ENCODE measurements at places on chromosomes 3 and 15.
A peak's percentile ranks its signal among the peaks of the same experiment; 100 is the strongest.

GRCh38 chr3:151743855-151744254 lies 10.1 kb downstream of the AADACL2 start:
- DNase-seq = no peak

GRCh38 chr15:65311760-65312159 lies 7.3 kb downstream of the RNU5B-1 start:
- no peak for DNase-seq

- no peak for DNase-seq
Measured at GRCh38 chr15:93866476-93866875, 364.9 kb upstream of the MCTP2 start.

DNA sequence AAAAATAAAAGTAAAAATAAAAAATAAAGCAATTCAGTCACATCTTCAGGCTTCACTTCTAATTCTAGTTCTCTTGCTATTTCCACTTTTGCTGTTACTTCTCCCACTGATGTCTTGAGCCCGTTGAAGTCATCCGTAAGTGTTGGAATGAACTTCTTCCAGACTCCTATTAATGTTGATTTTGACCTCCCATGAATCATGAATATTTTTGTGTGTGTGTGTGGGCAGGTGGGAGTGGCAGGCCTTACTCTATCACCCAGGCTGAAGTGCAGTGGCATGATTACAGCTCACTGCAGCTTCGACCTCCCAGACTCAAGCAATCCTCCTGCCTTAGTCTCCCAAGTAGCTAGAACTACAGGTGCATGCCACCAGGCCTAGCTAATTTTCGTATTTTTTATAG lies 10.7 kb downstream of the USP4 start:
- DNase-seq = no peak

DNA sequence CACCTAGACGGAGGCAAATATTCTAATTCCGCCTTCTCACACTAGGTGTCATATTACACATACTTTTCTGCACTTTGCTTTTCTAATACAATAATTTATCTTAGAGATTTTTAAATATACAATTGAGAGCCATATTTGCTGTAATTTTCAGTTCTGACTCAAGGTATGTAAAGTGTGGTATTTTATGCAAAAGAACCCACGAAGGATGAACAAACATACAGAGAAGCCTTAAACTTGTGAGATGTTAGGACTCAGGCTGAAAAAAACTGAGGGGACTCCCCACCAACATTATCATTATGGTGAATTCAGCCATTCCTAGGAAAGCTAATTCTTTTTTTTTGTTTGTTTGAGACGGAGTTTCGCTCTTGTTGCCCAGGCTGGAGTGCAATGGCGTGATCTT lies 9.6 kb downstream of the ZBTB11 start:
- DNase-seq = no peak

DNA sequence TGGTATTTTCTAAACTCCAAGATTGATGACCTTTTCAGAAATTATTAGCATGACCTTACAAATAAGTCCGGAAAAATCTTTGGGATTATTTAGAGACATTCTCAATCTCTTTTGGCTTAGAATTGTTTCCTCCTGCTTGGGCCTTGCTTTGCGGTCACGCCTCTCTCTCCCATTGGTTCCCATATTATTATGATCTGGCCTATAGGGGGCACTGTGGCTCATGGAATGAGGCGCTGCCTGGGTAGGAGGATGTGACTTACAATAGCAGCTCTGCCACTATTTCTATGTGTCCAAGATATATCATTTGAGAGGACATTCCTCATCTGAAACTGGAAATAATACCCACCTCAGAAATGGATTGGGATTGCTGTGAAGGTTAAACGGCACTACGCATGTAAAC lies 464.9 kb downstream of the MFSD1 start:
- DNase-seq = peak; percentile 6

DNA sequence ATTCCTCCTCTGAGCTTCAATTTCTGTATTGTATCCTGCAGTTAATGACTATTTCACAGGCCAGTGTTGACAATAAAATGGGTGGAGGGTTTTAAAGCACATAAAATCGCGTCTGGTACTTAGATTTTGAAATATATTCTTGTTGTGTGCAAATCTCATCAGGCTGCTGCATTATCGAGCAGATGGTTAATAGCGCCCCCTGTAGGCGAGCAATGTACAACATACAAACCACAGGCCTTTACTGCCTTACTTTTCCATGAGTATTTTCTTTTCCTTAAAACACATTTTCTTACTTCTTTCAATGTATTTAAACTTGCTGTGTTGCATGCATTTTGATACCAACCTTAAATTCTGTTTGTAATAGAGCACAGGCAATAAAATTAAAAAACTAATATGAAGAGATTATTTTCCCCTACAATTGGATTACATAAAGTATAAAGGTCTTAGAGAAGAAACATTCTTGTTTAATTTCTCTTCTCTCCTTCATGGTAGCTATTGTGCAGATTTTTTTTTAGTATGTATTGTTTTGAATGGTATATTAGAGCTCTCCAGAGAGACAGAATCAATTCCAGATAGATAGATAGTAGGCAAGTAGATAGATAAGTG lies 608.4 kb downstream of the CADM2 start:
- DNase-seq = peak; percentile 36

- no peak for DNase-seq
Measured at GRCh38 chr3:59774000-59774399, 724.2 kb upstream of the CFAP20DC start.

DNA sequence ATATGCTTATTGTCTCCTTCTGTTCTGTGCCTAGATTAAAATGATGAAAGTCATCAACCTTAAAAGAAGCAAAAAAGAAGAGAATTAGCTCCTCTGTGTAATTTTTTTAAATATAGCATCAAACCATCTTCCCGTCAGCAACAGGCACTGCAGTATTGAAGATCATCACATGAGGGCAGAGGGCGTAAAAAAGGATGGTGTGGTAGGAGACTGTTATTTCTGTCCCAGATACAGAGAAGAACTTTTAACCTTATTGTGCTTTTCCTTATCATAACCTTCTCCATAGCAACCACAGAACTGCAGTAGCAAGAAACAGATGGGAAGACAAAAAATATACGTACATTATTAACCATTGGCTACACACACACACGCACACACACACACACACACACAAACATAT lies 88.8 kb downstream of the IGSF11 start:
- no peak for DNase-seq

DNA sequence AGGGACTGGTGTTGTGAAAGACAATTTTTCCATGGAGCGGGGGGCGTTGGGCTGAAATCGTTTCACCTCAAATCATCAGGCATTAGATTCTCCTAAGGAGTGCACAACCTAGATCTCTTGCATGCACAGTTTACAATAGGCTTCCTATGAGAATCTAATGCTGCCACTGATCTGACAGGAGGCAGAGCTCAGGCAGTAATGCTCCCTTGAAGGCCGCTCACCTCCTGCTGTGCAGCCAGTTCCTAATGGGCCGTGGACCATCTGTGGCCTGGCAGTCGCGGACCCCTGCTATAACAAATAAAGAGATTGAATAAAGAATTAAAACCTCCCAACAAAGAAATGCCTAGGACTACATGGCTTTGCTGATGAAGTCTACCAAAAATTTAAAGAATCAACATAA lies 25.3 kb upstream of the ANKRD28 start:
- DNase-seq = no peak

DNA sequence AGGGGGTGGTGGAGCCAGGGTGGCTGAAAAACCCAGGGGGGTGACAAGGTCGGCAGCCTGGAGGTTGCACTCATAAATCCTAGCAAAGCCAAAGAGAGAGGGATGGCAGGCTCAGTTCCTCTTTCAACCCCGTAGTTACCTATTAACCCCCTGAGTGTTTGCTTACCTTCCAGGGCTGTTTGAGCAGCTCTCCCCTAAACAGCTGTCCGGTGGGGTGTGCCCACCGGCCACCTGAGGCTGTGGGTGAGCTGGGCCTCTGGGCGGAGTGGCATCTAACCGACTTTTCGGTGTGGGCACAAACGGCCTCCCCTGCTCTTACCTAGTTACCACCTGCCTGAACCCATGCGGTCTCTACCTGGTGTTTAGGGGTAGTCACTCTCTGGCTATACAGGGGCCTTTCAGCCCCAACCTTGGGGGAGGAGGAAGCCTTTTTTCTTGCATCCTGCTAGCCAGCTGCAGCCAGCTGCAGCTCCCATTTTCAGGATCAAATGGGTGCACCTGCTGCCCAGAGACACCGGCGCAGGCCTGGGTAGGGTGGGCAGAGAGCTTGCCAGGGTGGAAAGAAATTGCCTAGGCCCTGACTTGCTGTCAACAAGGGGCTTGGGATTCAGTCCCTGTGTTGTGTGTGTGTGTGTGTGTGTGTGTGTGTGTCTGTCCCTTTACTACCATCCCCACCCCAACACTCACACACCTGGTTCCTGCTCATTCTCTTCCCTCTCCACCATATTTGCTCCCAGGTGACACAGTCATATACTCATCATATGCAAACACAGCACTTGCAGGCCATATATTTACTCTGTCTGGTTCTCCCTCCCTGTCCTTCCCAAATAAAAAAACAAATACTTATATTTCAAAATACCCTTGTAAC lies 3.7 kb downstream of the DLL4 start:
- no peak for DNase-seq

DNA sequence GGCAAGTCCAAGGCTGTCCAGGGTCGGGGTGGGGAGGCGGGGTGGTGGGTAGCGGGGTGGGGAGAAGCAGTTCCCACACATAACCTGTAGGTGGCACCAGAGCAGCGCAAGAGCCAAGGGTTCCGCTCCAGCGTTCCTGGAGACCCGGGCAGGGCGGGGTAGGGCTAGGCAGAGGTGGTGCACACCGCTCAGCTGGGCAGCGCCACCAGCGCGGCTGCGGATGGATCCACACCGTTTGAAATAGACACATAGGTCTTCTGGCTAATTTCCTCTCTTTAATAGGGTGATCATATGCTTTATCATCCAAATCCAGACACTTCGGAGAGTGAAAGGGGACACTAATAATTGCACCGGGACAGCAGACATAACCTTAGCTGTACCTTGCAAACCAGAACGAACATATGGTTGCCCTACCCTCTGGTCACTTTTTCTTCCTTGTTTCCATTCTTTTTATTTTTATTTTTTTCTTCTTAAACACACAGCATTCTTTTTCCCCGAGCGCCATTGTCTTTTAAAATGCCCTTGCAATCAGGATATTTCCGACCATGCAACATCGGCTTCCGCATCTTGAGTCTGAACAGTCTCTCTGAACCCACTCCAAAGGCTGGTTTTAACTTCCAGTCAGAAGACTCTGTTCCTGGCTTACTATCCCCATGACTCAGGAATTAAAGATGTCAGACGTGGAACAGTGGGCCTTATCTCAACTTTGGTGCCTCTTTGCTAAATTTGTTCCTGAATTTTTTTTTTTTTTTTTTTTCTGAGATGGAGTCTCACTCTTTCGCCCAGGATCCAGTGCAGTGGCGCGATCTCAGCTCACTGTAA lies 12.5 kb upstream of the ZSCAN2 start:
- DNase-seq = peak; percentile 33
